ENCODE measurements at places on chromosomes 11 and 22. TPM values are rescaled to one million over a fixed set of nuclear protein-coding genes. Genes with fewer than 3 reads are reported as not detected.

DNA sequence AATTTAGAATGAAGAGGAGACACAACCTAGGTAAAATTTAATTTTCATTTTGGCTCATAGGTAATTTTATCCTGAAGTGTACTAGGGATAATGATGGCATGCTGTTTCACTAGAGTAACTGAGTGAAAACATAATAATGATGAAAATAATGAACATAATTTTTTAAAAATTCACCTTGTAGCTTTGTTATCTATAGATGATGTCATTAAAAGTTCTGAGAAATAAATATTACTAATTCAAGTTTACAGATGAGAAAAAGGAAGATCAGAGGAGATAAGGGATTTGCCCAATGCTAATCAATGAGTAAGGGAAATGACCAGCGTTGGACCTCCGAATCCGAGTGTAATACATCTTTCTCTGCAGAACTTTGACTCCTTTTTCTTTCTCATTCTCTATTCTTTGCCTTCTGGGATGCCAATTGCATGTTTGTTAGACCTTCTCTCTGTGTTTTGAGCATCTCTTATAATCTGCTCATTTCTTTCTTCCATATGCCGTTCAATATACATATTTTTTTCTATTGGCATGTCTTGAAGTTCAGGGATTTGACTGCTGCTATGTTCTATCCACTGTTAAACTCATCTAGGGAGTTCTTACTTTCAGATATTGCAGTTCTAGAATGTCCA, 186.5 kb downstream of the SNX19 start:
- H3K27me3 ChIP-seq = no peaks in the 10 kb centered on the region
- no peak overlapping the region for H3K4me3 ChIP-seq
- DNase-seq = no peak
- H3K27ac ChIP-seq = no peak overlapping the region
- peaks cover 14% of the 10 kb centered on the region for H3K4me1 ChIP-seq

The PDE2A gene
- 3.0 TPM for total RNA-seq

DNA sequence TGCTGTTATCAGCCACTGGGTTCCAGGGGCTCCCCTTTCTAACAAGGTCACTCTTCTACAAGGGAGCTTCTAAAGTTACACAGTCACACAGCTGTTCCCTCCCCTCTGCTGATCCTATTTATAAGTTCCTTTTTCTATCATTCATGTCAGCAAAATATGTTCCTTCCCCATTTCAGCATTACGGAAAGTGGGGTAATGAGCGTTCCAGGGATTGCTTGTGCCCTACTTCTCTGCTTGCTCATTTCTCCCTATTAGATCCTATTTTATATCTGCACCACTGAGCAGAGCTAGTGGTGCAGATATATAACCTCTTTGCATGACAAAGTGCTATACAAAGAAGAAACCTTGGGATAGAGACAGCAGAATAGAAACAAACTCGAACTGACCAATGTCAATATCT, 22.7 kb upstream of the PLEKHB1 start:
- H3K36me3 ChIP-seq = no peaks in the 10 kb centered on the region
- peaks cover 20% of the 10 kb centered on the region for H3K27me3 ChIP-seq
- H3K4me3 ChIP-seq = no peak overlapping the region
- DNase-seq = no peak
- H3K4me1 ChIP-seq = peaks cover 14% of the 10 kb centered on the region

- no peaks in the 10 kb centered on the region for H3K27me3 ChIP-seq
- peaks cover 4% of the 10 kb centered on the region for H3K36me3 ChIP-seq
- DNase-seq = no peak
- no peaks in the 10 kb centered on the region for H3K4me1 ChIP-seq
- H3K4me3 ChIP-seq = no peak overlapping the region
- no peak overlapping the region for H3K27ac ChIP-seq
These were observed 112.2 kb downstream of the SBF2 start for GRCh38 chr11:10181811-10182210.

DNA sequence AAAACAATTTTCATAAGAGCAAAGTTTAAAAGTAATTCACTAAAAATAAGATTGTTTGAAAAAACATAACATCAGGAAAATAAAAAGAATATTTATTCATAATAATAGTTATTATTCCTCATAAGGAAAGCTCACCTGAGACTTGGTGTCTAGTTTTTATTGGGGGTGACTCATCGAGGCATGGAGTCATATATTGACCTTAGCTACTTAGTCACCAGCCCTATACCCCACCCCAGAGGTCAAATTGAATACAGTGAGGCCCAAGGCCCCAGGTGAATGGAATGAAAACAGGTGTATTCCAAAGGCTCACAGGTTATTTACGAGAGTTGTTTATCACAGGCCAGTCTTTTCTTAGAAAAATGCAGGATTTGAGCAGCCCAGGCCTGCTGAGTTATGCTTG, 36.9 kb downstream of the CNTF start:
- no peak overlapping the region for H3K27ac ChIP-seq
- H3K4me3 ChIP-seq = no peak overlapping the region
- H3K4me1 ChIP-seq = peaks cover under 1% of the 10 kb centered on the region
- no peak for DNase-seq
- H3K36me3 ChIP-seq = no peaks in the 10 kb centered on the region
- peaks cover 17% of the 10 kb centered on the region for H3K27me3 ChIP-seq

GRCh38 chr11:65781962-65782815, 1.4 kb upstream of the AP5B1 start:
- H3K36me3 ChIP-seq = peaks cover 3% of the 10 kb centered on the region
- H3K27me3 ChIP-seq = peaks cover 47% of the 10 kb centered on the region
- no peak overlapping the region for H3K27ac ChIP-seq

GRCh38 chr11:65163684-65164083, 6.3 kb upstream of the SPDYC start:
- H3K27me3 ChIP-seq = peaks cover 20% of the 10 kb centered on the region
- peak overlapping the region; percentile 27 for H3K27ac ChIP-seq
- no peak for DNase-seq
- no peak overlapping the region for H3K4me3 ChIP-seq
- H3K36me3 ChIP-seq = no peaks in the 10 kb centered on the region

- peak overlapping the region; percentile 87 for H3K27ac ChIP-seq
- peaks cover 41% of the 10 kb centered on the region for H3K27me3 ChIP-seq
- no peak overlapping the region for H3K4me3 ChIP-seq
- no peak for DNase-seq
These were observed 7.7 kb downstream of the MPPED1 start for GRCh38 chr22:43419371-43420080.

The BEST1 gene
- 0.96 TPM for total RNA-seq

The SLC22A9 gene
- not detected for total RNA-seq

The GAL gene
- total RNA-seq = 1.1 TPM

GRCh38 chr11:43922295-43922648, 20.2 kb upstream of the C11orf96 start:
- H3K27me3 ChIP-seq = no peaks in the 10 kb centered on the region
- peaks cover 21% of the 10 kb centered on the region for H3K4me1 ChIP-seq
- no peak overlapping the region for H3K4me3 ChIP-seq
- DNase-seq = no peak
- no peaks in the 10 kb centered on the region for H3K36me3 ChIP-seq

The TCN1 gene
- not detected for total RNA-seq

- no peak for DNase-seq
- H3K4me1 ChIP-seq = peaks cover 3% of the 10 kb centered on the region
- no peak overlapping the region for H3K4me3 ChIP-seq
- H3K27ac ChIP-seq = no peak overlapping the region
These were observed 33.4 kb downstream of the PLA2G6 start for GRCh38 chr22:38148245-38148644.

GRCh38 chr22:23248583-23248982, 68.3 kb downstream of the BCR start:
- no peaks in the 10 kb centered on the region for H3K27me3 ChIP-seq
- peaks cover 54% of the 10 kb centered on the region for H3K4me1 ChIP-seq
- DNase-seq = no peak

The TMEM218 gene
- total RNA-seq = 30.4 TPM

DNA sequence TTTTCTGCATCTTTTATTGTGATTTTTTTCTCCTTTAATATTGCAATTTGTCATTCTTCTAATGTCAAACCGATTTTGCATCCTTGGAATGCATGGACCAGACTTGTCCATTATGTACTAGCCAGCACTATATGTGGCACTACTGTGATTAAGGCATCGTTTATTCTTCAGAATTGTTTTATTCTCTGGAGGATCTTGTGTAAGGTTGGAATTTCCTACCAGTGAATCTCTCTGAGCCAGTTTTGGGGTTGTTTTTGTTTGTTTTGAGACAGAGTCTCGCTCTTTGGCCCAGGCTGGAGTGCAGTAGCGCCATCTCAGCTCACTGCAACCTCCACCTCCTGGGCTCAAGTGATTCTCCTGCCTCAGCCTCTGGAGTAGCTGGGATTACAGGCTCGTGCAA, 58.5 kb downstream of the IGLL5 start:
- peaks cover 4% of the 10 kb centered on the region for H3K4me1 ChIP-seq
- no peak for DNase-seq
- no peaks in the 10 kb centered on the region for H3K36me3 ChIP-seq
- H3K27me3 ChIP-seq = peaks cover 57% of the 10 kb centered on the region

DNA sequence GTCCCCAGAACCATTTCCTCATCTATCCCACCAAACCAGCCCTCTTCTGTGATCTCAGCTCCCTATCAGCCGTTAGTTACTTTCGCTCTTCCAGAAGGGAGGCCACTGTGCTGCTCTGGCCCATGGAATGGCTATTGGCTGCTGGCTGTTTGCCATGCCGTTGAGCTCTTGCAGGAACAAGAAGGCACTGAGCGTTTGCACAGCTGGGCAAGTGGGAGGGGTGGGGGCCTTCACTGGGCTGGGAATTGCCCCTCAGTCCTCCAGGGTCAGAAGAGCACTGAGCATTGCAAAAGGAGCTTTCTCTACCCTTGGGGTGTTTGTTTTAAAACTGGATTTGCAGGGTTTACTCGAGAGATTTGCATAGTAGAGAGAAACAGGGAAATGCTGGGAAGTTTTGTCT, 129.0 kb upstream of the PARVA start:
- no peaks in the 10 kb centered on the region for H3K27me3 ChIP-seq
- H3K36me3 ChIP-seq = no peaks in the 10 kb centered on the region
- H3K4me1 ChIP-seq = peaks cover 28% of the 10 kb centered on the region
- no peak overlapping the region for H3K4me3 ChIP-seq
- no peak for DNase-seq

The FJX1 gene
- 28.2 TPM for total RNA-seq

The DDB1 gene
- total RNA-seq = 329 TPM

The DDTL gene
- total RNA-seq = not detected

The TTC36 gene
- total RNA-seq = 1.1 TPM

The KRTAP5-8 gene
- not detected for total RNA-seq

DNA sequence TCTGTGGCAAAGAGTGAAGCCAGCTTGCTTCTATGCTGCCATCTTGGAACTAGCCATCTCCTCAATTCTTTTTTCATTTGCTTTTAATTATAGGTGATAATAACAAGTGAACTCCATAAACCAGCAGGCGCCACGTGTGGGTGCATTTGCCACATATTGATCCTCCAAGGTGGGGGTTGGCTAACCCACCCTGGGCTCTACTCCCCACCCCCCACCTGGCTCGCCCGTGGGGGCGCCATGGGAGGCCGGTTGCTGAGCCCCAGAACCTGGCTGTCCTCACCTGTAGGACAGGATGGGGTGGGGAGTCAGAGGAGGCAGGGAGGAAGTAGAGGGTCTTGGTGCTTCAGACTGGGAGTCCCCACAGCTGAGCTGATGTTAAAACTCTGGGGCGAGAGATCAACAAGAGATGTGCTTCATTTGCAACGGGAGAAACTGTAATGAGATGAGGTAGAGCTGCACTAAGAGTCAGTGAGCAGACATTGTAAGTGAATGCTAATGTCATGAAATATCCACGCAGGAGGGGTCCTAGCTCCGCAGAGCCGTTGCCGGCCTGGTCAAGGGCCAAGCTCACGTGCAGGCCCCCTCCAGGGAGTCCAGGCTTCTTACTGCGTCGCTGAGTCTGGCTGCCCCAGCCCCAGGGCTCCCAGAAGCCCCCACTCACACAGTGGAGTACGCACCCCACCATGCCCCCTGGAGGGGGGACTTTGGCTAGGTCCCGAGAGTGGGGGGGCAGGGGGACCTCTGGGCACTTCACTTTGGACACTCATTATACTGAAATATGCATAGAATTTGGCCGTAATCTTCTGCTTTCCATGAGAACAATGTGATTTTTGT, 59.4 kb downstream of the BRD1 start:
- peaks cover 4% of the 10 kb centered on the region for H3K4me1 ChIP-seq
- H3K36me3 ChIP-seq = peaks cover 3% of the 10 kb centered on the region
- H3K27ac ChIP-seq = no peak overlapping the region
- peak overlapping the region; percentile 0 for H3K4me3 ChIP-seq
- H3K27me3 ChIP-seq = peaks cover 2% of the 10 kb centered on the region

- H3K27ac ChIP-seq = no peak overlapping the region
- DNase-seq = no peak
- H3K4me1 ChIP-seq = no peaks in the 10 kb centered on the region
These were observed 779.1 kb downstream of the BRD1 start for GRCh38 chr22:49048591-49048990.

DNA sequence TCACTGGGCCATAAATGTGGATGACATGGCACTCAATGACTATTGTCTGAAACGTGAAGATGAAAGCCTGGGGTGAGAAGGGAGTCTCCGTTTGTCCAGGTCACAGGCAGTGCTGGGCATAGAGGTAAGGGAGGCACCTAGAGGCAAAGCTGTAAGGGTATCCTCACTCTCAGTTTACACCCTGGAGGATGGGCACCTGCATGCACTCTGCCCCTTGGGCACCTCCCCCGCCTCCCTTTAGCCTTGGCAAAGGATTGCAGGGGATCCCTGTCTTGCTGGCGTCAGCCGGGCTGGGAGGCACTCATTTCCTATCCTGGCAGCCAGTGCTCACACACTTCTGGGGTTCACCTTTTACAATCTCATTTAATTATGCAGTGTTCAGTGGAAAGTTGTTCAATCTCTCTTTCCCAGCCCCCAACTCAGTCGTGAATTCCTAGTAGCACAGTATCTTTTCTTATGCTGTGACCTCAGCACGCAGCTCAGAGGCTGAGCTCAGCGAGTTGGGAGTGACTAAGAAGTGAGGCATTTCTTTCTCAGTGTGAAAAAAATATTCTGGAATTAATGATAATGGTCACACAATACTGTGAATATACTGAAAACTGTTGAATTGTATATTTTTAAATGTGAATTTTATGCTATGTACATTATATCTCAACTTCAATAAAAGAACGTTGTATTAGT, 866.6 kb downstream of the BRD1 start:
- H3K4me3 ChIP-seq = no peak overlapping the region
- H3K36me3 ChIP-seq = no peaks in the 10 kb centered on the region
- H3K4me1 ChIP-seq = peaks cover 17% of the 10 kb centered on the region

The APOA5 gene
- total RNA-seq = not detected

The CASP5 gene
- total RNA-seq = not detected

DNA sequence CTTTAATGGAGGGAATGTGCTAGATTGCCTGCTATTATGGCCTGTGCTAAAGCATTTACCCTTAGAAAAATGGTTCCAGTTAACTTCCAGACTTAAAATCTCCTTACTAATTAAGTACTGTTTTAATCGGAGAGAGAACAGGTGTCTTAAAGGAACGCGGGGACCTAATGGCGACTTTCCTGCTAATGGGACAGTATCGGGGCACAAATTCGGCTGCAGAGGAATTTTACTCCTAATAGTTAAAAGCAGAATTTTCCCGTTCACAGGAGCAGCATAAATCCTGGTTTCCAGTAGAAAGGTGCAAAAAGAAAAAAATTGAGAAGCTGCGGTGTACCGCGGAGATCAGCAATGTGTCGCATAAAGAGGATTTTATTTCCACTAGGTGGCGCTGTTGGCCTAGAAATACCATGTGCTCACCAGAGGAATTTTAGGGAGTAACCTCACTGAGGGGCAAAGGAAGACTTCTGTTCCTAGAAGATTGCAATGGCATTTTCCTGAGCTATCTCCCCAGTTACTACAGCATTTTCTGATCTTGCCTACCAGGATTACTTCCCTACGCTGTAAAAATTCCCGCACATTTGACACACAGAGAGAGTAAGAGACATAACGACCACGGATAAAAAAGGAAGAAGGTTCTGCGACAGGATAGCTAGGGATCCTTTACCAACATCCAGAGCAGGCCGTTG, 44.5 kb downstream of the ZNF280B start:
- no peaks in the 10 kb centered on the region for H3K4me1 ChIP-seq
- H3K27ac ChIP-seq = no peak overlapping the region
- peak; percentile 72 for DNase-seq
- H3K27me3 ChIP-seq = peaks cover 76% of the 10 kb centered on the region
- no peak overlapping the region for H3K4me3 ChIP-seq
- peaks cover 4% of the 10 kb centered on the region for H3K36me3 ChIP-seq

Data from neural crest cell (in vitro differentiated cells).